ENCODE measurements at places on chromosomes 7 and 10.

DNA sequence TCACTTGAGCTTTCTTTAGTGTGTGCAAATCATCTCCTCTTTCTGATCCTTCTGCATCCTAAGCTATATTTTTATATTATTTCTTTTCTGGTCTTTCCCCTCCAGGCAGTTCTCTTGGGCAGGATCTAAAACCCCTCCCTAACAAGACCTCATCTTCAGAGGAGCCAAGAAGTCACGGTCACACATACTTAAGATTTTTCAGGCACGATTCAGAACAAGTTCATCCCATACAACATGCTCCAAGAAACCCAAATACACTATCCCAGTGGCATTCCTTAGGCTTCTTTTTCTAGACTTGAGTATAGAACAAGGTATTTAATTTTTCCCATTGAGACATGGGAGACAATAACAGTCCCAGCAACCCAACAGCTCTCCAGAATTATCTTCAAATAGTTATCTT lies 1251.5 kb downstream of the DNAJB9 start:
- no peak for DNase-seq

DNA sequence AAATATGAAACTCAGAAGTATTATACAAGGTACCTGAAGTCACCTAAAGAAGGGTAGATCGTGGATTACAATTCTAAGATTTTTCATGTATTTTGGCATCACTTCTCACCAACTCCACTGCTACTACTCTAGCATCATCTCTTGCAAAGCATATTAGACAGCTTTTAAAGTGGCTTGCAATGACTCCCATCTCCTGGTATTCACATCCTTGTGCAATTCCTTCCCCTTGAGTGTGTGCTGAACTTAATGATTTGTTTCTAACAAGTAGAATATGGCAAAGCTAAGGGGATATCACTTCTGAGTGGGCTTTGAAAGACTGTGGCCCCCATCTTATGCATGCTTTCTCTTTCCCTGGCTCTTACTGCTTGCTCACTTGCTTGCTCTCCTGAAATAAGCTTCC lies 280.2 kb downstream of the SNX13 start:
- DNase-seq = no peak

GRCh38 chr7:142323706-142324105 lies 65.8 kb upstream of the PRSS58 start:
- DNase-seq = no peak

DNA sequence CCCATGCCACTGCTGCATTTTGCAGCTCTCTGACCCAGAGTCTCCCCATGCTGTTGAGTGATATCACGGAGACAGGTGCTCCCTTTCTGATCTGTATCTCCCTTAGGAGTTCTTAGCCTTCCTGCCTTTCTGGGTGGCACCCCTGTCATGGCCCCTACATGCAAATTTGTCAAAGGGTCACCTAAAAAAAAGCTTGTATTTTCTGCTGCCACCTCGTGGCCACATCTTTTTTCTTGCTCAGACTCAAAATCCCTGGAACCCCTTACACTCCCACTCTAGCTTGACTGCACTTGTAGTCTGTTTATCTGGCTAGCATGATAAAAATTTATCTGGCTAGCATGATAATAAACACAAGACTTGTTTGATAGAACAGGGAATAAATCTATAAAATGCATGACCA lies 809.1 kb downstream of the SORCS1 start:
- DNase-seq = no peak

GRCh38 chr7:102044984-102045673 lies 227.7 kb downstream of the CUX1 start:
- DNase-seq = no peak

DNA sequence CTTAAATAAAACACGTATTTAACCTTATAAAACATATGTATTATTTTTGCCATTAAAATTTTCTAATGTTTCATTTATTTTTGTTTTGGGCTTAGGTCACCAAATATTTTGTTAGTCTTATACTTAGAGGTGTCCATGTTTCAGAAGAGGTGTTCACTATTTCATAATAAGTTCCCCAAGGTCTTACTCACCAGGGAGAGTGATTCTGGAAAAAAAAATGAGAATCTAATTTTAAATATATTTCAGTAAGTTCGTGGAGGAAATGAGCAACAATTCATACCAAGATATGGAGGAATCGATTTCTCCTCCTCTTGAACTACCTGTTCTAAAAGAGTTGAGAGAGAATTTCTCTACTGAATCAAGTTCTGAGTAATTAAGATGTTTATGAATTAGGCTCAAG lies 271.6 kb upstream of the SLC26A5 start:
- DNase-seq = no peak

GRCh38 chr7:154342971-154343633 lies 290.9 kb downstream of the DPP6 start:
- no peak for DNase-seq

DNA sequence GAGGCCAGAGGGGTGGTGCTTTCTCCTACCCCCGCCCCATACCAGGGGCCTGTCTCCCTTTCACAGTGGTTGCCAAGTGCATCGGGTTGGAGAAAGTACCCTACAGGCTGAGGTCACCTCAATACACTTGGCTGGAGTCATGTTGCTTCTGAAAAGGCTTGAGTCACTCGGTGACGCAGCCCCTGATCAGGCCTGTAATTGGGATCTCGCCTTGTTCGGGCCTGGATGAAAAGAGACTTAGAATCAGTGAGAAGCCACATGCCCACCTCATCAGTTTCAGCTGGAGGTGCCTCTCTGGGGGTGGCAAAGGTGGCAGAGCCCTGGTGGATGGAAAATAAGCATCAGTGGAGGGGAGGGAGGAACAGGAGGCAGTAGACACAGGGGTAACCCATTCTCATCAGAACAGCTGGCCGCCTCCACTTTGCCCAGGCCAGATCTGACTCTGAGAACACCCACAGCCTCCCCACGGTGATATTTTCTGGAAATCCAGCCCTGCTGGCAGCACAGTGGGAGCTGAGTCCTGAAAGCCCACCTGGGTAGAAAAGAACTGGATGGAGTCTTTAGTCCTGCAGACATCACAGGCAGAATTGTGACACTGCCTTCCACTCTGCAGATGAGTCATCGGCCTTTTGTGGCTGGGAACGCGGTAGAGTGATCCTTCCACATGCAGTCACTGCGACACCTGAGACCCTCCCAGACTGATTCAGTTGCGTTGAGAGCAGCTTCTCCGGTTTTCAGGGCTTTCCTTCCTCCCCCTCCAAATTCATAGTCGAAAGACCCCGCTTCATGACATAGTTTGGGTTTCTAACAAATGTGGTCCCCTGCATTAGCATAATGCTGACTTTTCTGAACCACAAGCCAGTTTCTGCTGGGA lies 108.0 kb downstream of the GRK5 start:
- peak; percentile 44 for DNase-seq

- DNase-seq = no peak
Observed at GRCh38 chr7:24716480-24717246, 40.6 kb downstream of the GSDME start.

GRCh38 chr7:41451826-41452225 lies 251.1 kb downstream of the INHBA start:
- no peak for DNase-seq

DNA sequence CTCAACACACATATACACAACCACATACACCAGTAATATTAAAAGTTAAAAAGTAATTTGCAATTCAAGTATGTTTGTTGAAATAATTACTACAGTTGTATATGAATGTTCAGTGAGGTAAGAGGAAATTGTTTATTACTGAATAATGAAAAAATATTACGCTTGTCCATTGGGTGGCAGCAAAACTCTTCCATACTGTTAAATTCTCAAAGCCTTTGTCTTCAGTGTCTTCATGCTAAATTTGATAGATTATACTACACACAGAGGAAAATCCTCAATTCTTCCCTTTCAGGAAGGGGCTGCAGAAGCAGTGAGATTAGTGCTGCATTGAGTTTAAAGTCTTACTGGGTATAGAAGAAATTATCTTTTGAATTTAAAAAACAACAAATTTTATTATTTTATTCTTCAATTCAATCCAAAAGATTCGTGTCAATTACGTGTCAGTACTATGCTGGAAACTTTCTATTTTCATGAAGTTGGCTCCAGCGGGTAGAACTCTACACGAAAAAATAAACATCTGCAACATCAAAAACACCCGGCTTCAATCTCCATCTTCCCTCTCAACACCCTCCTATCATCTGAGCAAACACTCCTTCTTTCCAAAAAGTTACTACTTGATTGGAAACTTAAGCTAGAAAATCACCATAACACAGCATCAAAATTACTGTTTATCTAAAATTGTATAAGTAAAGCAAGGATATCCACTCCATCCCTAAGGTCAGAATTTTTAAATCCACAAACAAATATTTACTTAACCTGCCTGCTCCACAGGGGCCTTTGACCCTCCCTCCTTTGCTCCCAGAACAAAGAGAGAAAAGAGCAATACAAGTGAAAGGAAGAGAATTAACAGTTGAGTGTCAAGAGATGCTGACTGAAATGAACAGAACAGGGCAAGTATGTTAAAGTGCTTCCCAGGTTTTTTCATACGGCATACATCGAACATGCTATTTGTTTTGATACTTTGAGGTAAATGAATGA lies 37.0 kb upstream of the TES start:
- no peak for DNase-seq

- no peak for DNase-seq
Observed at GRCh38 chr10:102579328-102579727, 65.0 kb upstream of the TRIM8 start.

DNA sequence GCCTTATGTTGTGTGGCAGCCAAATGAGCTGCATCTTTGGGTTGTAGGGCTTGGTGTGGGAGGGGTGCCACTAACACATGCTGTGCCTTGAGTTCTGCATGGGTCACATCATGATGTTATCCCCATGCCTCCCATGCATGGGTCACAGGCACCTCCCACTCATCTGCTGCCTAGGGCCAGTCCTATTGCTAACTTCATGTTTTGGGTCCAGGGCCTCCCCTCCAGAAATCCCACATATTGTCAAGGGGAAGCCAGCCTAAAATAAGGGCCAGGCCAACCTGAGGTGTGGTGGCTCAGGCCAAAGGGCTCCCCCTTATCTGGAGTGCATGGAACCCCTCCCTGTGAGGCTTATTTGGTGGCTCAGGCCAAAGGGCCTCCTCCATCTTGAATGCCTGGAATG lies 299.0 kb downstream of the RPS24 start:
- DNase-seq = no peak

- DNase-seq = no peak
Observed at GRCh38 chr7:135434047-135434446, 75.9 kb downstream of the CNOT4 start.

- no peak for DNase-seq
Observed at GRCh38 chr7:37505750-37506353, 57.2 kb upstream of the ELMO1 start.

- DNase-seq = no peak
Observed at GRCh38 chr10:66983475-66983818, 57.6 kb downstream of the LRRTM3 start.

DNA sequence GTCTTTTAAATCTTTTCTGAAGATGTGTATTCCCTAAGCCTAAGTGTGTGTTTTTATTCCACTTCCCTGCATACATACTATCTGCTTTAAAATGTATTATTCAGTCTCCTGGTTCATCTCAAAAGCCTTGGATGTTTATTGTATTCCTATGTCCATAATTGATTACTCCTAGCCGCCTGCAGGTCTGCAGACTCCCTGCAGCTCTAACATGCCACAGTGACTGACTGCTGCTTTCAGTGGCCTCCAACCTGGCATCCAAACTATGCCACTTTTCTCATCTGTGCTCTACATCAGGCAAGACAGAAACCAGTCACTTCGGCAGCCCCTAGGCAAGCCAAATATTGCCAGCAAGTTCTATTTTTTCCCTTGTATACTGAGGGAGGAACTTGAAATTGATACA lies 81.7 kb downstream of the ABCA13 start:
- no peak for DNase-seq

DNA sequence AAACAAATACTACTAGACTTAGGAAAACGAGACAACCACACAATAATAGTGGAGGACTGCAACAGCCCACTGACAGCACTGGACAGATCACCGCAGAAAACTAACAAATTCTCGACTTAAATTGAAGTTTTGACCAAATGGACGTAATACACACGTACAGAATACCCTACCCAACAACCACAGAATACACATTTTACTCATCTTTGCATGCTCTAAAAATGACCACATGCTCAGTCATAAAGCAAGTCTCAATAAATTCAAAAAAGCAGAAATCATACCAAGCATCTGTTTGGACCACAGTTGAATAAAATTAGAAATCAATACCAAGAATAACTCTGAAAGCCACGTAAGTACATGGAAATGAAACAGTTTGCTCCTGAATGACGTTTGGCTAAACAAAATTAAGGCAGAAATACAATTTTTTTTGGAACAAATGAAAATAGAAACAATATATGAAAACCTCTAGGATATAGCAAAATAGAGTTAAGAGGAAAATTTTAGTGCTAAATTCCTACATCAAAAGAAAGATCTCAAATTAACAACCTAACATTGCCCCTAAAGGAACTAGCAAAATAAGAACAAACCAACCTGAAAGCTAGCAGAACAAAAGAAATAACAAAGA lies 30.6 kb downstream of the MAPK8 start:
- DNase-seq = no peak

DNA sequence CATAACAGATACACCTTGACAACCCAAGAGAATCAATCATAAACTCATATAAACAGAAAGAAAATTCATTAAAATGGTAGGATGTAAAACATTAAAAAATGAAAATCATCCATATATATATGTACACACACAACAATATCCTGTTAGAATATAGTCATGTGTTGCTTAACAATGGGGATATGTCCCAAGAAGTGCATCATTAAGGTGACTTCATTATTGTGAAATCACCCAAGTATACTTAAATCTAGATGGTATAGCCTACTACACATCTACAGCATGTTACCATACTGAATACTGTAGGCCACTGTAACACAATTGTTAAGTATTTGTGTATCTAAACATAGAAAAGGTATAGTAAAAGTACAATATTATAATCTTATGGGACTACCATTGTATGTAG lies 115.8 kb upstream of the TMEM168 start:
- DNase-seq = no peak

DNA sequence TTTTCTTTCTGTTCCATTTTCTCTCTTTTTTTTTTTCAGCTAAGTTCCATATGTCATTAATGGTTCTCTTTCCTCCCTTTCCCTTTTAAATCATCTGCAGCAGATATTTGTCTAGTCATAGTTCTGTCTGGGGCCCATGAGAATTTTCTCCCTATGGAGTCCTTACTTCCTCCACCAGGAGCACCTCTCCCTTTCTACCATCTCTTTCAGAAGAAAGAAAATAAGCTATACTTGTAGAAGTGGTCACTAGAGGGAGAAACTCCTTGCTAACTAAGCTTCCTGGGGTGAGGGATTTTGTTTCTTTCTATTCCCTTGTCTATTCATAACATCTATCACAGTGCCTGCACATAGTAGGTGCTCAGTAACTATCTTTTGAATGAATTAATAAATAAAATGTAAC lies 230.2 kb upstream of the HPS1 start:
- no peak for DNase-seq

Measured in activated CD8-positive, alpha-beta memory T cell treated with anti-CD3 and anti-CD28 coated beads for 1 hour (primary cell).